NAMALWA (cell line): ENCODE measurements at places on chromosomes 11 and 22.

GRCh38 chr22:33090836-33091235 lies 32.7 kb upstream of the SYN3 start:
- DNase-seq: no peak

DNA sequence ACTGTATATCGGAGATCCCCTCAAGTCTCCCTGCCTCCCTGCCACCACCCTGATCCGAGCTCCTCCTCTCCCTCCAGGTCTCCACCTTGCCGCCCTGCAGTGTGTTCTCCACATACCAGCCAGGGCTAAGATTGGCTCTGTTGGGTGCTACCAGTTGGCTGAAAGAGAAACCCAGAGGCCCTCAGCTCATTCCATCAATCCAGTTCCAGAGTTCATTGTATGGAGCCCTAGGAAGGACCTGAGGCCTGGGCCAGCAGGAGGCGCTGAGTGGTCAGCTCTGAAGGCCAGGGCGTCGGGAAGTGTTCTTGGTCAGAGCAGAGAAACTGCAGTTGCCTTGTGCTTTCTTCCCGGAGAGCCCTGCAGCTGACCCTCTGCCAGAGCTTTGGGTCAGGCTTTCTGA lies 2.2 kb upstream of the TOP3B start:
- peak; percentile 27 for DNase-seq

GRCh38 chr11:64318766-64319761 lies 1.1 kb downstream of the PRDX5 start:
- no peak for DNase-seq

DNA sequence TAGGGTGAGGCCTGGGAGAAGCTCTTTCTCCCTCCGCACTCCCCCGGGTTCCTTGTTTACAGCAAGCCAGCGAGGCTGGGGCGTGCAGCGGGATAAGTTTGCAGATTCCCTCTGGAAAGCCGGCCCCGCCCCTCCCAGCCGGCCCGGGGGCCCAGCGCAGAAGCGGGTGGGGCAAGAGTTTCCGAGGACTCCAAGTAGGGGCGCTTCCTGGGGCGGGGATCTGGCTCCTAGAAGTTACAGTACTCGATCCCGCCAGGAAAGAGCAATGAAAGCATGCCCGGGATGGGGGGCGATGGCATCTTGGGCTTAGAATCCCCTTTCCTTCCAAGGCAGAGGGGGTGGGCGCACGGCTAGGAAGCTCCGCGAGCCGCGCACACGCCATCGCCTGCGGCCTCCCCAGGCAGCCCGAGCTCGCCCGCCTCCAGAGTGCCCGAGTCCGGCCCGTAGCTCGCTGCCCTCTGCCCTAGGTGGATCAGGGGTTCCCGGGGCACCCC lies 385 bp downstream of the TST start:
- no peak for DNase-seq

DNA sequence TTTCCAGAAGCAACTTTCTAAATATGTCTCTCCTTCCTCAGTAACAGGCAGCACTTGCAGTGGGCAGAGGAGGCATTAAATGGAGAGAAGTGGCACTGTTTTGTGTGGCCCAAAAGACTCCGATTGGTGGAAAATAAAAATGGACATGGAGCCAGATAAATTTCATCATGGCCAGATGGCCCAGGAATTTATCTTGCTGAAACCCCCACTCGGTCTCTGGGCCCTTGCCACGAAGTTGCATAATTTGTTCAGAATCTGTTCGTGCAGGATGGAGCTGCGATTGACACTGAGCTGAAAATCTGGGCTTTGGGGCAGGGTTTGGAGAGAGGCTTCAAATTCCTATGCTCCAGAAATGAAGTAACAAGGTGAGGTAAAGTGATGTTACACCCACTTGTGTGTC lies 65.5 kb downstream of the C11orf91 start:
- DNase-seq: no peak

DNA sequence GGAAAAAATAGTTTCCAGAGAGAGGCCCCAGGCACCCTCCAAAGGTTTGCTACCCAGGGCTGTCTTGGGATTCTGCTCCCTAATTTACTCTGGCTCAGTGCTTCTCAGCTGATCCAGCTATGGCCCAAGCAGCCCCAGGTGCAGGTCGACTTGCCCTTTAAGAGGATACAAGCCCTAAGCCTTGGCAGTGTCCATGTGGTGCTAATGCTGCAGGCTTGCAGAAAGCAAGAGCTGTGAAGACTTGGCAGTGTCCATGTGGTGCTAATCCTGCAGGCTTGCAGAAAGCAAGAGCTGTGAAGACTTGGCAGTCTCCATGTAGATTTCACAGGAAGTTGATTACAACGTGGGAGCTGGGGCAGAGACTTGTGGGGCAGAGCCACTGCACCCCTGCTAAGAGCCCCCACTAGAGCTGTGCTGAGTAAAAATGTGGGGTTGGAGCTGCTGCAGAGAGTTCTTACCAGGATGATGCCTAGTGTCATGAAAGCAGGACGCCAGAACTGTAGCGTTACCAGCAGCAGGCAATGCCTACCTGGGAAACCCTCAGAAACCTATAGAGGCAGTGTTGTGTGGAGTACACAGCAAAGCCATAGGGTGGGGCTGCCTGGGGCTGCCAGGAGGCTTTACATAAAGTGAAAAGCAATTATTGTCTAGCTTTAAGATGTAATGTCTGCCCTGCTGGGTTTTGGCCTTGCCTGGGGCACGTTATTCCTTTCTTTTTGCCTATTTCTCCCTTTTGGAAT lies 16.1 kb upstream of the OR52K1 start:
- DNase-seq: no peak

DNA sequence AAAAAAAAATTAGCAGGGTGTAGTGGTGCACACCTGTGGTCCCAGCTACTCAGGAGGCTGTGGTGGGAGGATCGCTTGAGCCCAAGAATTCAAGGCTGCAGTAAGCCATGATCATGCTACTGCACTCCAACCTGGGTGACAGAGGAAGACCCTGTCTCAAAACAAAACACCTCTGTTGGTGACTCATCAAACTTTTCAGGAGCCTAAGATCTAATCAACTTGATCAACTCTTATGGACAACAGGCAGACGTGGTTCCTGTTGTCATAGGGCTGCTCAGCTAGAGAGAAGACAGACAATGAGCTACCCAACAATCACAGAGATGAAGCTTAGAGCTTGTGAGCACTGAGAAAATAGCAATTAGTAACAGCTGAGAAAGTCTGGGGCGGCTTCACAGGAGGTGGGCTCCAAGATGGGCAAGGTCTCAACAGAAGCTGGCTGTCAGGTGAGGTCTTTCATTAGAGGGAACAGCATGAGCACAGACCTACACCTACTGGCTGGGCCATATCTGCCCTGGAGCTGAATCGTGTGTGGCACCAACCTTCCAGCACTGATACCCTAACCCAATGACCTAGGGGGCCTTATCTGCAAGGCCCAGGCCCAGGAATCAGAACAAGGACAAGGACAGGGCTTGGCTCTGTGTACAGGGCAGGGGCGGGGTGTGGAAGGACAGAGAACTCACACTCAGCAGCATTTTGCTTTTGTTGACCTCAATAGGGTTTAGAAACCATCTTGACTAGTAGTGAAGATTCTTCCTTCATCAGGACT lies 7.2 kb upstream of the UCP3 start:
- no peak for DNase-seq

DNA sequence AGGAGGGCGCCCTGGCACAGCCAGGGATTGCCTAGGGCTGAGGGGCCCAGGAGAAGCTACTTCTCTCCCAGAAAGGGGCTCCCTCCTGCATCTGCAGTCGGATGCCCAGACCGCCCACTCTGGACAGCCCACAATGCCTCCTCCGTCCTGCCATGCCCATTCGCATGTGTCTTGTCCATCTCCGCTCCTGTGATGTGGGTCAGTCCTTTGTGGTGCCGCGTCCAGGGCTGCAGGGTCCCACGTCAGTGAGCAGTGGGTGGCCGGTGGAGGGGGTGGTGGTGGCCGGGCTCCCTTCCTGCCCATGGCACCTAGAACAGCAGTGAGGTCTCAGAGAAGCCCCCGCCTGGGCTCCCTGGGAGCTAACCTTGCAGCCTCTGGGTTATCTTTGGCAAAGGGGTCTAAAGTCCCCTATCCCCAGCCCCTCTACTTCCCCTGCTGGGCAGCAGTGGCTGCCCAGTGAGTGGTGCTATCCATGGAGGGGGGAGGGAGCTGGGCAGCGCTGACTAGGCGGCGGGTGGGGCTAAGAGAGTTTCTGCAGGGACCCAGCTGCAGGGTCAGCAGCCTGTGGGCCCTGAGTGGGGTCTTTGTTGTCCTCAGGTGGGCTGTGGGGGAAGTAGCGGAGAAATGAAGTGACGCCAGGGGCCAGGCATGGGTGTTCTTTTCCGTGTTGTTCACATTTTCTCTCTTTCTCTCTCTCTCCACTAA lies 41.1 kb downstream of the KCNC1 start:
- DNase-seq: no peak

- no peak for DNase-seq
These were observed 157.9 kb downstream of the NCAM1 start for GRCh38 chr11:113119074-113119473.

- DNase-seq: no peak
These were observed 10.1 kb downstream of the DGCR8 start for GRCh38 chr22:20089977-20090729.

- DNase-seq: no peak
These were observed 16.8 kb downstream of the TRMU start for GRCh38 chr22:46352276-46352675.

- no peak for DNase-seq
These were observed 64.9 kb downstream of the DEPDC5 start for GRCh38 chr22:31818481-31819392.

GRCh38 chr11:13669544-13670488 lies 1.3 kb downstream of the FAR1 start:
- DNase-seq: no peak

- DNase-seq: no peak
These were observed 6.1 kb downstream of the ZNF74 start for GRCh38 chr22:20399866-20400605.

DNA sequence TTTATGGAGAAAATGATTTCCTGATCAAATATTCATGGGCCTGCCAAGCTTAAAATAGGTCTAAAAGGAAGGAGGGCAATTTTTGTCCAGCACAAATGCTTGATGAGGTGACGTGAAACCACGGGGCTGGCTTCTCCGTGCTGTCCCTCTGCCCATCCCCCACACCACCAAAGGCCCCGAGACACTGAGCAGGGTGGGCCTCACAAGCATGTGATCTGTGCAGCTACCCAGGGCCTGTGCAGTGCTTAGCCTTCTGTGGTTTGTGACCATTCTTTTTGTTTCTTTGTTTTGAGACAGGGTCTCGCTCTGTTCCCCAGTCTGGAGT lies 94.8 kb upstream of the RTL6 start:
- DNase-seq: no peak

- no peak for DNase-seq
These were observed 2.6 kb upstream of the P2RY6 start for GRCh38 chr11:73269459-73270015.

- DNase-seq: peak; percentile 40
These were observed 2.6 kb downstream of the NELL1 start for GRCh38 chr11:20671856-20672546.

DNA sequence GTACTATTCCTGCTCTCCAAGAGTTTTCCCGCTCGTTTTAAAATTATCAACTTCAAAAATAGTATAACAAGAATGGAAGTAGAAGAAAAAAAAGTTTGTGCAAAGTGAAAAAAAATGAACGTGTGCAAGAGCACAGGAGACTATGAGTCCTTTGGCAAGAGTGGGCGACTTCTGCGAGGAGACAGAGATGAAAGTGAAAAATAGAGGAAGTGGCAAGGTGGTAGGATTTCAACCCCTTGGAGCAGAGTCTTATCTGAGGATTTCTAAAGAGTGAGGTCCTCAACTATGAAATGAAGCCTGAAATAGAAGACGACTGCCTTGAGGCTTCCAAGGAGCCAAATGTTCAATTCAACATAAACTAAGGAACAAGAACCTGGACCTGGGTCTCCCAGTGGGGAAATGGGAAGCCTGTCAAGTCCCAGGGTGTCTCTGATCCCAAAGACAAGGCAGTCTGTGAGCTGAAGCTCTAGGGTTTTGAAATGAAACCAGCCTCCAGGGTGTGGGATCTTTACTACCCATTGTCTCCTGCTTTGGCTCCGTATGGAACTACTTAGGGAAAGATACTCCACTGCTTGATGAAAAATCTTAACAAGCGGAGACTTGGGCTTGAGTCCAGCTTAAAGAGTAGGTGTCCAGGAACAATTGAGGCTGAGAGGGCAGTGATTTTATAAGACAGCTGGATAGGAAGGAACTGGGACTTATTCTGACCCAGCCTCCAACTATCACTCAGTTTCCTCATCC lies 4.8 kb downstream of the P4HA3 start:
- no peak for DNase-seq

- no peak for DNase-seq
These were observed 41.5 kb upstream of the TP53I11 start for GRCh38 chr11:44992181-44992582.

DNA sequence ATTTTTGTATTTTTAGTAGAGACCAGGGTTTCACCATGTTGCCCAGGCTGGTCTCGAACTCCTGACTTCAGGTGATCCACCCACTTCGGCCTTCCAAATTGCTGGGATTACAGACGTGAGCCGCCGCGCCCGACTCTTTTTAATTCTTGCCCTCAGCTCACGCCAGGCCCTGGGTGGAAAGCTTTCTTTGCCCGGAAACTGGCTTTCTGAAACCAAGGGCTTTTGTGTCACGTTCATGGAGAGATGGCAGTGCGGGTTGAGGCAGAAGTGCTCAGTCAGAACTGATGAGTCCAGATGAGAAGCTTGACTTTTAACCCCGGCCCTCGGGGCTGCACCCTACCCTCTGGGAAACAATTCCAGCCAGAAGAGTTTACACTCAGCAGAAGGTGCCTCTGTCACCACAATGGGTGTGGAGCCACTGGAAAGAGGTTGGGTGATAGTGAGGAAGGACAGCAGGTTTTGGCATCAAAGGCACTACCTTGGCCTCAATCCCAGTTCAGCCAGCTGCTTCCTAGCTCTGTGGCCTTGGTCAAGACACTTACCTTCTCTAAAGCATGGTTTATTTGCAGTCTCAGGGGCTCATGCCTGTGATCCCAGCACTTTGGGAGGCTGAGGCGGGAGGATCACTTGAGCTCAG lies 890 bp upstream of the ARFGAP3 start:
- no peak for DNase-seq

GRCh38 chr11:22234743-22235142 lies 41.9 kb downstream of the ANO5 start:
- DNase-seq: no peak

GRCh38 chr11:13440100-13440855 lies 22.7 kb downstream of the BTBD10 start:
- no peak for DNase-seq

GRCh38 chr11:25068451-25068850 lies 571.6 kb downstream of the LUZP2 start:
- DNase-seq: no peak

- no peak for DNase-seq
These were observed 28.3 kb downstream of the SLC1A2 start for GRCh38 chr11:35390737-35391682.
